ENCODE measurements at places on chromosomes 4 and X.

- no peak for DNase-seq
These were observed 44.8 kb upstream of the PRSS12 start for GRCh38 chr4:118397623-118397979.

DNA sequence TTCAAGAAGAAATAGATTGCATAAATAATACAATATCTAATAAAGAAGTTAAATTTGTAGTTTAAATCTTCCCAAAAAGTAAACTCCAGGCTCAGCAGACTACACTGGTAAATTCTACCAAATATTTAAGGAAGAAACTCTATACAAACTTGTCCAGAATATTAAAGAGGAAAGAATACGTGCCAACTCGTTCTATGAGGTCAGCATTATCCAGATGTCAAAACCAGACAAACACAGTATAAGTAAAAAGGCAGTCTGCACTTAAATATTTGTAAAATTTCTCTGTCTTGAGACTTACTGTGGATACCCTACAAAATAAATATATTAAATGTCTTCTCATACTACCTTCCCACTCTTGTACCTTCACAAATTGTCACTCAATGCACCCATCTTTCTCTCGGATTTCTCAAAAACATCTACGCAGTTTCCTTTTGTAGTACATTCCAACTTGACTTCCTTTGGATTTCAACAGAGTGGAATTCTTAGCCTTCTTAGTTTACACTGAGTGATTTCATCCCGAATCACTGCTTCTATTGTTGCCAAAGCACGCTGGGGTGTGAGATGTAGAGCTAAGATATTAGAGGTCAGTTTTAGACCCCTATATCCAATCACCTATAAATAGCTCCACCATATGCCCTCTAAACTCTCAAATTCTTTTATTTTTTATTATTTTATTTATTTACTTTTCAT is 71.6 kb upstream of the MAB21L2 start:
- peak; percentile 80 for DNase-seq

GRCh38 chr4:114180481-114180880 is 201.0 kb upstream of the ARSJ start:
- peak; percentile 43 for DNase-seq

- no peak for DNase-seq
These were observed 184.8 kb downstream of the ARHGAP24 start for GRCh38 chr4:85659610-85660218.

GRCh38 chr4:165737309-165737972 is 135.6 kb upstream of the TLL1 start:
- no peak for DNase-seq

GRCh38 chrX:3160756-3161155 is 119.5 kb downstream of the ARSF start:
- DNase-seq, result no peak

- DNase-seq, result no peak
These were observed 84.7 kb downstream of the CENPC start for GRCh38 chr4:67460574-67460973.

DNA sequence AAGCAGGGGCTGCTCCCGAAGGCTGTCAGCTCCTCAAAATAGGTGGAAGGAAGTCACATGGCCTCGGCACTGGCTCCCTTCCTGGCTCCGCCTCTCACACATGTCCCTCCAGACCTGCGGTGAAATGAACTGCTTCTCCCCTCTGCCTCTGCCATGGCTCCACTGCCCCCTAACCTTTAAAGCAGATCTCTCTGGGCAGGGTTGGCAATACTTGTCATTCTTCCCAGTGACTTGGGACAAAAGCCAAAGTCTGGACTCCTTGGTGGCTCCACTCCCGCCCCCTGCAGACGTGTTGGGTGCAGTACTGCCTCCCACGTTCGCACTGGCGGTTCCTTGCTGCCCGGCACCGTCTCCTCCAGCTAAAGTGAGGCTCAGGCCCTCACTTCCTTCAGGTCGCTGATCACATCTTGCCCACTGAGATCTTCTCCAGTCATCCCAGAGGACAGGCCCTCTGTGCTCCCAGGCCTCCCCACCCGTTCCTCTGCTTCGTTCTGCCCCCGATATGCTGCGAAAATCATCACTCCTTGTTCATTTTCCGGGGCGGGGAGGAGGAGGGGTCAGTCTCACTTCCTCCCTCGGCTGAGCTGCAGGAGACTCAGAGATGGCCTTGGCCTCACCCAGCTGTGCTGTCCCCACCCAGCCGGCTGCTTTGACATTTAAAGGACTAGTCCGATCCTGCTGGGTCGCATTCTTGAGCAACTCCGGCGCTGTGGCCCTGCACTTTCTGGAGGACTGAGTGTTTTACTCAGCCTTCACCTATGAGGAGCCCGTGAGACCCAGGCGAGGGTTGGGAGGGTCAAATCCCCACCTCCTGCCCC is 97.4 kb downstream of the PHKA2 start:
- DNase-seq, result peak; percentile 51

DNA sequence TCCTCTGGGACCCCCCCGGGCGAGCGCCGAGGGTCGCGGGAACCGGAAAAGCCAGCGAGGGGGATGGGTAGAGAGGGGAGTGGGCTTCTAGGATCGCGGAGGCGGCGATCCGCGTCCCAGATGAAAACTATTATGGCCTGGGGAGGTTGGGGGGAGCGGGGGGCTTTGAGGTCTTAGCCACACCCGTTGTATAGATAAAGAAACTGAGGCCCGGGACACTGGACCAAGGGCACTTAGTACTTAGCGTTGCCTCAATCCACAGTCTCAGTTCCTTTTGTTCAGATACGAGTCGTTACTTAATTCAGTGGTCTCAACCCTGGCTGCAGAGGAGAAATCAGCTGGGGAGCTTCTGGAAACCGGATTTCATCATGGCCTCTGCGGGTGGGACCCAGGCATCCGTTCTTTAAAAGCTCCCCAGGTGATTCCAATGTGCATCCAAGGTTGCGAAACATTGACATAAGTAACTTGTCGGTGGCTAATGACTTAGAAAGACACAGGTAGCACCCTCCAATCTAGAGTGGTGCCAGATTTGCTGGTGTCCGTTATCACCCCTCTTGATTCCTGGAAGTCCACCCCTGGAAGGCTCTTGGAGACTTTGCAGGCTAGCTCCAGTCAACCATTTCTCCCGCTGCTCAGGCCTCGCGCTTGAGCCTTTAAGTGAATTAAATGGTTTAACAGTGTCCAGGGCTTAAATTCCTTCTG is 90.7 kb downstream of the GEMIN8 start:
- no peak for DNase-seq

GRCh38 chr4:173343832-173344397 is 9.8 kb upstream of the HMGB2 start:
- DNase-seq, result no peak

DNA sequence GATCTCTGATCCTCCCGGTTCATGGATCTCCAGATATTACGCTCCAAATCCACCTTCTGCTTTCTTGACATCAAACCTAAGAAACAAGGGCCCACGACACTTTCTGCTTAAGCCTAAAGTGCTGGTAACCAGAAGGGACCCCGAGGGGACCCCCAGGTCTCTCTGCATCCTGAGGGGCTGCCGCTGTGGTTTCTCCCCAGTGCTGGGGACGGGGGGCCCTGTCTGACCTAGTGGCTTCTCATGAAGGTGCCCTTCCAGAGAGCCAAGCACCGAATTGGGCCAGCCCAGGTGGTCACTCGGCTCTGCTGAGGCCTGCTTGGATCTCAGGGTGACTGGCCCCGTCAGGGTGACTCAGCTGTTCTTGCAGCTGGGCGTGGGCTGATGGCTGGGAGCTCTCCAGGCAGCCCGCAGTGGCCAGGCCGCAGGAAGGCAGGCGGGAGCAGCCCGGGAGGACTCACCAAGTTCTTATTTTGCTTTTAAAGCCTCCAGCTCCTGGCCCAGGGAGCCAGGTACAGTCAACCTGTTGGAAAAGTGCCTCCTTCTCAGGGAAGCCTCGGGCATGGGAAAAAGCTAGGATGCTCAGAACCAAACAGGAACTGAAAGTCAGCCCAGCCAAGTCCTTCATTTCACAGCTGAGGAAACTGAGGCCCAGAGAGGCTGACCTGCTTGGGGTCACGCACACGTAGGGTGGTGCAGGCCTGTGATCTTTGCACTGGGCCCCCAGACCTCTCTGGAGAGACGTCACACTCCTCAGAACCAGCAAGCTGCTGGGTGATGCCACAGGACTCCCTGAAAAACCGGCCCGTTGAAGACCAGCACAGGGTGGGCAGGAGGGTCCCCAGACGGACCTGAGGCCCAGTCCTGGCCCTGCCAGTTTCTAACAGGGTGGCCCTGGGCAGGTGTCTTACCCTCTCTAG is 16.7 kb downstream of the BLOC1S4 start:
- peak; percentile 76 for DNase-seq

DNA sequence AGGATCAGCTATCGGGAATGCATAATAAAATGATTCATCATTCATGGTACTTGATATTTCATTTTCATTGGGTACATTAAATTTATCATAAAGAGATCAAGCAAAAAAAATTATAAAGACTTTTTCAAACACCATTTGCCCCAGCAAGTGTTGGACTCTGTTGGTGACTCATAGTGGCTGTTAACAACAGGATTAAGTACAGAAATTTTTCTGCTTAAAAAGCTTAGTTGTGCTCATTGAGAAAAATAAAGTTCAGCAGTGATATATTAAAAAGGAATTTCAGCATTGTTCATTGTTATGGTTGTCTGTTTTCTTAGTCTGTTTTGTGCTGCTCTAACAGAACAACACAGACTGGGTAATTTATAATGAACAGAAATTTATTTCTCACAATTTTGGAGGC is 86.2 kb upstream of the PCDH10 start:
- DNase-seq, result peak; percentile 5

DNA sequence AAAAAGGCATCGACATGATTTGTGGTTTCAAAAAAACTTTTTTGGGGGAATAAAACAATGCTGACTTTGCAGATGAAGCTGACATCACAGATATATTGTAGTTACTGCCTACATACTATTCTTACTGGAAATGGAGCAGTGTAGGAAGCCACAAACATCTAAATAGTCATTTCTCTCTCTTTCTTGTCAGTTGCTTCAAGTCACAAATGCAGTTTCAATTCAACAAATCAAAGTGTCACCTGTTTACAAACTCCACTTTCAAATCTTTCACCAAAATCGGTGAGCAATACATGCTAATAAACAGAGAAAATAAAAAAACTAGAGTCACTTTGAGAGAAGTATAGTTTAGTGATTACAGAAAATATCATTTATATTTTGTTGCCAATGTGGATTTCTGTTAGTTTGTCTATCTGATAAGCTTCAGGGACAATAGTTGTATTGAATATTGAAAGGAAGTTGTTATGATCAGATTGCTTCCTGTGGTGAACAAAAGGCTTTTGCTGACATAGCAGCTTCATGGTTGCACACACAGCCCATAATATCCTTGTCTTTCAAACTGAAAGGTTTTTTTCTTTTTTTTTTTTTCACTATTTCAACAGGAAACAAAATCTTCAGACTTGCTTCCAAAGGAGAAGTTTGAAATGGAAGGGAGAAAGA is 49.7 kb upstream of the PTPN13 start:
- no peak for DNase-seq

- no peak for DNase-seq
These were observed 299.5 kb downstream of the ARHGAP24 start for GRCh38 chr4:85774489-85774888.

GRCh38 chr4:73066928-73067327 is 2.6 kb downstream of the COX18 start:
- DNase-seq, result no peak

DNA sequence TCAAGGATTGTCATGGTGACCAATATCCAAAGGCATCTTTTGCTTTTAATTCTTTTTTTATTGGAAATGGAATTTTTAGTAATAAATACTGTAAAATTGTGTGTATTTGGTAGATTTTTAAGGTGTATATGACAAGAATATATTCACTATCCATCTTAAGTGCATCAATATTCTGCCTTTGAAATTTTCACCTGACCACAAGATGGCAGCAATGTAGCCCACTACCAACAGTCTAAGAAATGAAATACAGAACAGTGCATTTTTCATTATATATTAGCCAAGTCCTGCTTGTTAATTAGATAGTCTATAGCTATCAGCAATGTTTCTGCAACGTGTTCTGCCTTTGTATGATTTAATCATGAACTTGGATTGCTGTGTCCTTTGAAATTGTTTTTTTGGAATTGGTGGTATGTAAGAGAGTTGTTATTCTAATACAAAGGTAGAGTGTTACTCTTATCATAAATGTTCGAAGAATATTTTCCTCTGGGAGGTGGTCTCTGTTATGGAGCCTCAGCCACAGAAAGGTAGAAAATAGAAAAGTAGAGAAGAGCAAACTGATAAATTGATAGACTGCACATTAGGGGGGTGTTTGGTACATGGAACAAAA is 38.2 kb downstream of the HPGDS start:
- peak; percentile 3 for DNase-seq

GRCh38 chrX:64218023-64218422 is 12.4 kb downstream of the ASB12 start:
- no peak for DNase-seq

DNA sequence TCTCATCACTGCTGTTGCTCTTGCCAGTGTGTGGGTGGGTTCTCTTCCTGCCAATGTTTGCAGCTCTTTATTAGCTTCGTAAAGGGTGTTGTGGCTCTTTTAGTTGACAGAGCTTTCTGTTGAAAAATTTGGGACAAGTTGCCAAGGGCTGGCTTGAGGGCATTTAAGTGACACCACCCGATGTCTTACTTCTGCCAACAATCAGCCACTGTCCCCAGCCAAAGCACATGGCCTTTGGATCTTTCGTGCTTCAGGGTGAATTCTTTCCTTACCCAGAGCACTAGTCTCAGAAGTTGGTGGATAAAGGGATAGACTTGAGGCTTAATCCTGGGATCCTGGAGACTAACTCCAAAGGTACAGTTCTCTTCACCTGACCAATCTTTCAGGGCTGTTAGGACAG is 113.6 kb downstream of the SOX3 start:
- DNase-seq, result no peak

GRCh38 chrX:74349387-74349786 is 45.4 kb downstream of the ZCCHC13 start:
- peak; percentile 60 for DNase-seq

DNA sequence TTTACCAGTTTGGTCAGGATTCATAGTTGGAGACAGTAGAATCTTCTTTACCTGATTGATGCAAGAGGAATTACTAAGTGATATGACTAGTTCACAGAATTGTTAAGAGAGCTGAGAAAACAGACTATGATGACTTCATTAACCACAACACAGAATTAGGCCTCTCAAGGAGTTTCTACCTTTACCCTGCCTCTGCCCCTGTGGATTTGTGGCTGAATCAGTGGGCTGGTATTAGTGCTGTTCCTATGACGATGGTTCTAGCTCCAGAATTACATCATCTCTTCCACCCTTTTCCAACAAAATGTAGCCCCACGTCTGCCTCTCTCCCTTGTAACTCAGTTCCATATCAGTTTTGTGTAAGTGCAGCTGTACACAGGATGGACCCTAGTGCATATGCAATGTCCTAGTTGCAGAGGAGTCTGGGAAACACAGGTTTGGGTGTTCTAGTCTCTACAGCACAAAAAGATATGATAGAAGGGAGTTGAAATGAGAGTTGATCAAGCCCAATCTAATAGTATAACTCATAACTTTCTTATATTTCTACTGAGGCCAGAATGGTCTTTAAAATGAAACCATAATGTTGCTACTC is 99.3 kb downstream of the ANXA5 start:
- no peak for DNase-seq

DNA sequence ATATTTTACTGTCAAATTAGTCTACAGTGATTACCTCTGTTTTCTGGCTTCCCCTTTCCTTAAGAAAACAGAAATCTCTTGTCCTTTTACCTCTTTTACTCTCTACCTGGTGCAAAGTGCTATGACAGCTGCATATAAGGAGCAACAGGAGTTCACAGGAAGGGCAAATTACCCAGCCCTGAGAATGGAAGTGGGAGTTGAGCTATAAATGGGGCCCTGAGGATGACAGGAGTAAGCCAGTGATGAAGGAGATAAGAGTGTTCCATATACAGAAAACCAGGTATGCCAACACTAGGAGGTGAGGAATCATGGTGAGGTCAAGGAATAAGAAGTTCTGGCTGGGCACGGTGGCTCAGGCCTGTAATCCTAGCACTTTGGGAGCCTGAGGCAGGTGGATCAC is 4.5 kb upstream of the HSD17B13 start:
- no peak for DNase-seq

- DNase-seq, result no peak
These were observed 165.2 kb downstream of the SLC39A8 start for GRCh38 chr4:102180046-102180445.
